ENCODE measurements at places on chromosomes 1 and 21. TPM values are rescaled to one million over a fixed set of nuclear protein-coding genes. Genes with fewer than 3 reads are reported as not detected.

The CCDC181 gene
- total RNA-seq: 0.17 TPM

The PPM1J gene
- not detected for total RNA-seq

The ATAD3B gene
- total RNA-seq: 51.1 TPM

The AGMAT gene
- 3.6 TPM for total RNA-seq

The HJV gene
- total RNA-seq: not detected

The PCAT6 gene
- total RNA-seq: not detected

The BEST4 gene
- 1.6 TPM for total RNA-seq

The MASP2 gene
- total RNA-seq: not detected

The KRTAP11-1 gene
- not detected for total RNA-seq

The PCBP3 gene
- total RNA-seq: 1.6 TPM

The XCL1 gene
- total RNA-seq: 0.55 TPM

The DYRK3 gene
- 1.2 TPM for total RNA-seq

All from CD4-positive, alpha-beta memory T cell (primary cell).